Pancreas (tissue), 10 donors: ENCODE measurements at places on chromosomes 2 and 18.
A peak's percentile ranks its signal among the peaks of the same experiment; 100 is the strongest.

GRCh38 chr2:85308896-85309555 lies 18.8 kb downstream of the TGOLN2 start:
- DNase-seq: peak; percentile 43

DNA sequence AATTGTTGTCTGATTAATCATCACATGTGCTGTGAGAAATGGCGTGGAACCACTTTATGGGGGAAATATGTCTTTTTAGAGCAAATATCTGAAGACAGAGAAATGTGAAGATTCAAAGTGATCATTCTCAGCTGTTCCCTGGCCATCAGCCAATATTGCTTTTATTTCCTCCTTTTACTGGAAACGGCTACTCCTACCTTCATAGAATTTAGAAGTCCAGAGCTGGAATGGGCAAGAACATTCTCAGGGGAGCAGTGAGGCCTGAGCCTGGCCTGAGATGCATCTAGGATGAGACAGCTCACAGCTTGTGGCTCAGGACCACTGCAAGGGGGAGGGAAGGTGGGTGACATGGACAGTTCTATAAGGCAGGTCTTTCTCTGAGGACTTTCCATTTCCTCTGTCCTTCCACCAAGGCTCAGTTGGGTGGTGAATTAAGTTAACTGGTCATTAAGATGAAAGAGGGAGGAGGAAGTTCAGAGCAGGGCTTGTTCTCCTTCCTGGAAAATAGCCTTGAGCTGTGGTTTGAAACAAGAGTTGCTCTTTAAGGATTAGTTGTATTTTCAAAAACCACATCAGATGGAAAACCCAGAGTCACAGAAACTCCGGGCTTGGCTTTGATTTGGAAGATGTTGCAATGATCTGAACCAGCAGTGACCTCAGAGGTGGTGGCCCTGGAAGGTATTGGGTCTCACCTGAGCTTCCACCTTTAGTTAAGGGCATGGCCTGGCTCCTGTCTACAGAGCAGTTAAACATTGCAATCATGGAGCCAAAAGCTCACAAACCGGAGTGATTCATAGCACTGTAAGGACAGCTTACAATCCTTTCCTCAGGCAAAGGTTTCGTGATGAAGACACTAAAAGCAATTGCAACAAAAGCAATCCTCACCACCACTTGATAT lies 144.3 kb downstream of the VAPA start:
- DNase-seq: no peak

- no peak for DNase-seq
These were observed 631.5 kb downstream of the SUCLG1 start for GRCh38 chr2:83827618-83828017.

GRCh38 chr18:49075681-49076080 lies 124.9 kb upstream of the SMAD7 start:
- DNase-seq: no peak

DNA sequence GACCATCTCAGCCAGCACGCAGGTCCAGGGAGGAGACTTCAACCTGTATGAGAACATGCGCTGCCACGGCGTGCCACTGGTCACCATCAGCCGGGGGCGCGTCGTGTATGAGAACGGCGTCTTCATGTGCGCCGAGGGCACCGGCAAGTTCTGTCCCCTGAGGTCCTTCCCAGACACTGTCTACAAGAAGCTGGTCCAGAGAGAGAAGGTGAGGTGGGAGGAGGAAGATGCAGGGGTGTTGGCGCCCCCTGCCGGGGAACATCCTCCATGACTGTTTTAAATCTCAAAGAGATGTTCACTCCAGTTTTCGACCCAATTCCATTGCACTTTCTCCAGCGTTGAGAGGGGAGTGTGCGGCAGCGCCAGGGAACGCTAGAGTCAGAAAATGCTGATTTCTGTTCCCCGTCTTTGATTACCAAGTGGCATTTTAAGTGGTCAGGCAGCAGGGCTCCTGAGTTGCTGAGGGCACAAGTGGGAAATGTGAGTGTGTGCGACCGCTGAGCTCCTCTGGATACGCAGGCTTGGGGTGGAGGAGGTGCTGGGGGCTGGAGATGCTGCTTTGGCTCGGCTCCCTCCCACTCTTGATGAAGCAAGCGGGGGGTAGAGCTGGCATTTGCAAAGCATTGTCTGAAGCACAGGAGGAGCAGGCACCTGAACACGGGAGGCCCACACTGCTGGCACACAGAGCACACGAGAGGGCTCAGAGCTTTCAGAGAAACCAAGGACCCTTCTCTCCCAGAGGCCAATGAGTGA lies 27.7 kb upstream of the MAPRE3 start:
- peak; percentile 64 for DNase-seq

GRCh38 chr2:112138159-112139032 lies at the start of gene FBLN7:
FBLN7 (plus strand) TSS chr2:112138385; CDS start chr2:112138656, 271 bp downstream.
- DNase-seq: peak; percentile 69

GRCh38 chr18:31837879-31838278 lies 77.2 kb upstream of the SLC25A52 start:
- no peak for DNase-seq

- no peak for DNase-seq
These were observed 1653.1 kb upstream of the SLC39A10 start for GRCh38 chr2:194003911-194004310.

DNA sequence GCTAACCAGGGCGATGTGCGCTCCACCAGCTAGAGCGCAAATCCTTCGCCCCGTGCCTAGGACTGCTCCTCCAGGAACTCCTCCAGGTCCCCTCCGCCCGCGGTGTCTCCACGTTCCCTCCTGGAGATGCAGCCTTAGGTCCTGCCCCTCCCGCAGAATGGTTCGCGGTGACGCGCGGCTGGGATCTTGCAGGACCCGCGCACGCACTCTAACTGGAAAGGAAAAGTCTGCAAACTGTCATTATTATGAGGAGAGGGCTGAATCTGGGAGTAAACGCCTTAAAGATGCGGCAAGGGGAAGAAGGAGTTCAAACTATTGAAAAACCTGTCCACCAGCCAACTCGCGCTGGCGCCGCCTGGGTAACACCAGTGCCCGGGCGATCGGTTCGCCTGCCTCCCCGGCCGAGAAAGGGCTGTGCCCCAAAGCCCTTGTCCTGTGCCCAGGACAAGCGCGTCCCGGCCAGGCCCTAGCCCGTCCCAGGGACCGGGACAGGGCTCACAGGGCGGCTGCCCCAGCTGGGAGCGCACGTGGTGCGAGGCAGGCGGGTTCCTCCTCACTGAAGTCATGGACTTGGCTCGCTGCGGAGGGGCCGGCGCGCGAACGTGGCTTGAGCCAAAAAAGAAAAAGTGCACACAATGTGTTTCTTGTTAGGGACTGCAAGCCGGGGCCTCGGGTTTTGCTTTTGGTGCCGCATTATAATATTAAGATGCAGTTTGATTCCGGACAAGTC lies 5.5 kb upstream of the ID2 start:
- DNase-seq: peak; percentile 89

DNA sequence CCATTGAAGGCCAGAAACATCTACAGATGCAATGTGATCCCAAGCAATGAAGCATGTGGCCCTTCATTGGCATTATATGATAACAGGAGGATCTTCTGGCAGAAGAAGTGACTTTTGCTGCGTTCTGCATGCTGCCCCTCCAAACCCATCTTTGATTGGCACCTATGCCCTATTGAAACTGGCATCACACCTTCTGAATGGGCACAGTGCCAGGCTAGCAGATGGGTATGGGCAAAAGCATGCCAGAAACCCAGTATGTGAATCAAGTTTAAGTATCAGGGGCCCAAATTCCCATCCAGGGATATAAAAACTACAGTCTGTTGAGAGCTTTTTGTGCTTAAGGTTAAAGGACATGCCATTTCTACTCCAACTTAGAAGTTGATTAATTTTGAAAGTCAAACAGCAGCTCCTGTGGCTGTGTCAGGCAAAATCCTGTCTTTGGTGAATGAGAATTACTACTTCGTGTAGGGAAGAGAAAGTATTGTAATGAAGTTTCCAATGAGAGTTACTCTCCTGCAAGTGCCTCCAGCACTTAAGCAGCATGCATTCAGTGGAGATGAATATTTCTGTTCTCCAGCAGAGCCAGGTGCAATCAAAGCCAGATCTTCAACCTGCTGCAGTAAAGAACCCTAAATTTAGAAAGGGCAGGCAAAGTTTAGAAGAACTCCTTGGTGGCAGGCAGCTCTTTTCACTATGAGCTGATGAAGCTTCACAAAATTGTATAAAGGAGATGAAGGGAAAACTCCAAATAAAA lies 8.6 kb downstream of the VRK2 start:
- peak; percentile 23 for DNase-seq

GRCh38 chr2:149903626-149904025 lies 316.1 kb upstream of the MMADHC start:
- no peak for DNase-seq

GRCh38 chr2:42913280-42913878 lies 121.0 kb upstream of the HAAO start:
- no peak for DNase-seq

DNA sequence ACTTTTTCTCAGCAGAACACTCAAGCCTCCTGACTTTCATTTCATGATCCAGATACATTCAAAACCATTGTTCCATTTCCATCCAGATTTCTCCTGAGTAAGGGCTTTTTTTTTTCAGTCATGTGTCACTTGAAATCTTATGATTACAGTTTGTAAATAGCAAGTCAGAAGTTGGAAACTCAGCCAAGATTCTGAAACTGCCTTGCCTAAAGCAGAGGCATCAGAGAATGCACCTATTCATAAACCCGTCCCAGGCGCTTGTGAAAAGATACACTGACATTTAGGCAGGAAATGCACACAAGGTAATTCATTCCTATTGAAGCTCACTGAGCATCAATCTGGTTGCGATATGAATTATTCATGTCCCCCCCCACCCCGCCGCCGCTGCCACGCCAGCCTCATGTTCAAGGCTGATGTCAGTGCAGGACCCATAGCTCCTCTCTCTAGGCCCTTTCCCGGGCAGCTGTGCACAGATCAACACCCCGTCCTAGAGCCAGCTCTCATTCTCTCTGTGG lies 30.4 kb upstream of the MGAT4A start:
- no peak for DNase-seq

- DNase-seq: no peak
These were observed 4.8 kb upstream of the SLC38A11 start for GRCh38 chr2:164960159-164960558.

DNA sequence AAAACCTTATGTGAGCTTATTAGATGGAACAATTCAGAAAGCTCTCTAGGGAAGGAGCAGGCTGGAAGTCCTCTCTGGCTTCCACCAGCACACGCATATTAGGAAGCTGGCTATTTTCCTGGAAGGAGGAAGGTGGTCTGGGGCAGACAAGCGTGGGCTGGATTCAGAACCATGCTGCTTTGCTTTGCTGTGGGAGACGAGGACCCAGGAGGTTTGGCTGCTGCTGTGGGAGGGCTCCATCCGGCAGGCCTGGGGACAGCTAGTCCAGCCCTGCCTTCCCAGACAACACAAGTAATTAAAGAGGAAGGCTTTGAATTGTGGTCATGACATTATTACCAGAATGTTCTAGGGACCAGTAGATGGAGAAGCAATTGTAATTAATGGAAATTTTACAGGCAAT lies 238.8 kb upstream of the MYT1L start:
- no peak for DNase-seq

- no peak for DNase-seq
These were observed 11.5 kb upstream of the TMEM237 start for GRCh38 chr2:201654616-201655384.

GRCh38 chr18:7066965-7067555 lies 50.5 kb downstream of the LAMA1 start:
- no peak for DNase-seq

DNA sequence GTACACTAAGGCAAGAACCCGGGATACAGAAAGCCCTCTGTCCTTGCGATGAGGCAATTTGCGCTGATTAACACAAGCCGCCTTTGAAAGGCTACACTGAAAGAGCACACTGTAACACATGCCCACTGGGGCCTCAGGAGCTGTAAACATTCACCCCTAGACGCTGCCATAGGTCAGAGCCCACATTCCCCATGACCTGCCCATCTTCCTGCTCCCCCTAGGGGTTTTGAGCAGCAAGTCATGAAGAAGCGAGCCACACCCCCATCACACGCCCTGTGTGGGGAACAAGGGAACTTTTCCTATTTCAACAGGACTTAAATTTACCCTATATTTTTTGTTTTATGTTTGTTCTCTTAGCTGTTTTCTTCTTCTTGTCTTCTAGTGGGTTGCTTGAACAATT lies 47.8 kb upstream of the SLC4A10 start:
- no peak for DNase-seq

GRCh38 chr2:216406826-216407225 lies 5.5 kb upstream of the SMARCAL1 start:
- no peak for DNase-seq

- DNase-seq: no peak
These were observed 48.0 kb upstream of the CTLA4 start for GRCh38 chr2:203819434-203820133.

DNA sequence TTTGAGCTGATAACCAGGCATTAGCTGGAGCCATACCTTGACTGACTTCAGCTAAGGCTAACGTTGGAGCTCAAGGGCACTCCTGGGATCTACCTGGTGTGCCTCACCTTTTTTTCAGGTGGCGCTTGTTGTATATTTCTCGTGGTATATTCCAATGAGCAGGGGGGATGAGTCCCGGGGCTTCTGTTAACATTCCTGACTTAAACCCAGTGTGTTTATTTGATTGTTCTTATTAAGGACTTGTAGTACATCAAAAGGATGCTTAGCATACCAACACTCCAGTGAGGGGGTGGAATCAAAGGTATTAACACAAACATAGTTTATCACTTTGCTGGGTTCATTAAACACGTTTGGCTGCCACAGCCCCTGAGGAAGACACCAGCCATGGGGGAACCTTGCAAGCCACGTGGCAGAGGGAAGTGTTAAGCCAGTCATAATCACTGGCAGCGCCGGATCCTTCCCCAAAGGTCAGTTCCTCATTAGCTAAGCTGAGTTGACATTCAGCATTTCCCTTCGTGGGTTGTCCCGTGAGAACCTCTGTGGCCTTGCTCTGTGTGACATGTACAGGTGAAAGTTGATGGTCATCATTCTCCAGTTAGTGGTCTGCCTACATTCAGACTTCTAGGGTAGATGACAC lies 119.5 kb upstream of the MCFD2 start:
- no peak for DNase-seq

- DNase-seq: no peak
These were observed 35.4 kb downstream of the MBP start for GRCh38 chr18:77096936-77097886.

DNA sequence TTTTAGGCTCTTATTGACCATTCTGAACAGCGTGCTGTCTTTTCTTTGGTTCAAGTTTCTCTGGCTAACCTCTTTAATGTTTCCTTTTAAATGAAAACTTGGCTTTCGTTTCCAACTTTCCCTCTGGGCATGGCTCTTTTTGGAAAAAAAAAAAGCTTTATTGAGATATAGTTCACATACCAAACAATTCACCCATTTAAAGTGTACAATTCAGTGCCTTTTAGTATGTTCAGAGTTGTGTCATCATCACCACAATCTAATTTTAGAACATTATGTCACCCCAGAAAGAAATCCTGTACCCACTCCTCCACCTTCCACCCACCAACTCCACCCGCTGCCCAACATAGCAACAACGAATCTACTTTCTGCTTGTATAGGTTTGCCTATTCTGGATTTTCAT lies 322.4 kb downstream of the ADCYAP1 start:
- DNase-seq: no peak
